ENCODE measurements at places on chromosomes 3 and 15. TPM values are rescaled to one million over a fixed set of nuclear protein-coding genes. Genes with fewer than 3 reads are reported as not detected.

DNA sequence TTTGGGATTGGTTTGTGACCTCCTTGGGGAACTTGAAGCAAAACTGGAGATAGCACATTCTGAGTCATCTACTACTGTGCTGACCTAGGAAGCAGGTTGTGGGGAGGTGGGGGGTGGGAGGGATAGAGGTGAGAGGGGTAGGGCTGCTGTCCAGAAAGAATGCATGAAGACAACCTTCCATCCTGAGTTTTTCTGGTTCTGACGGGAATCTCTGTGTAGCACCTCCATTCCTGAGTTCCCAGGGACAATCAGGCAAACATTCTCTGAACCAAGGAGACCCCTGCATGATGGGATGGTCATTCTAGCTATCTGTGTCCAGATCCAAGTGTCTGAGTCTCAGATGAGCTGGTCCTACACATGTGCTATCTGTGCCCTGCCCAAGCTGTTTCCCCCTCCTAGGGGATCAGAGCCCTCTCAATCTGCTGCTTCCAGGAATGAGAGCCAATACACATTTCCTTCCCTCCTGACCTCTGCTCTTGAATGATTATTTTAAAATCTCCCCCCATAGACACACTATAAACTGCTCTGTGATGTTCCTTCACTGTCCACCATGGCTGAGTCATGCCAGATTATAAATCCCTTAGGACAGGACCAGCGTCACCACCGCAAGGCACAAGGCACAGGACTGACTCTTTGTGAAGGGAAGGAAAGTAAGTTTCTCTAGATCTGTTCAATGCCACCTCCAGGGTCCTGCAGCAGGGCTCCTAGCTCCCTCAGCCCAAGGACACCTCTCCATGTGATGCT is 2.2 kb upstream of the CD276 start:
- no peaks in the 10 kb centered on the region for H3K27me3 ChIP-seq
- H3K27ac ChIP-seq, result no peak overlapping the region
- DNase-seq, result no peak
- H3K4me1 ChIP-seq, result peaks cover 30% of the 10 kb centered on the region
- peaks cover 5% of the 10 kb centered on the region for H3K36me3 ChIP-seq
- no peak overlapping the region for H3K4me3 ChIP-seq

DNA sequence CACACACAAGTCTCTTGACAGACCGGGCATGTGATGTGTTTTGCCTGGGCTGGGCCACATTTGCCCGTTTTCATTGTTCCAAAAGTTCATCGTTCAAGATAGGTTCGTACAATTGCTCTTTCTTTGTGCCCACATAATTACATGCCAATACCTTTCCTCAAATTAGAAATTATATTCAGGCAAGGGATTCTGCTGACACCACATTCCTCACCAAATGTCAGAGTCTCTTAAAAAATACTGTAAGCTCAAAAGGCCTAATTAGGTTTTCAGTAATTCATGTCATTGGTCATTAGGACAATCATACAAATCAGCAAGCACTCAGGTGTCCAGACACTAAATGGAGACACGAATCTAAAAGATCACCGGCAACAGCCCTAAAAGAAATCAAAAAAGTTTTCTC is 215.3 kb downstream of the ALCAM start:
- no peaks in the 10 kb centered on the region for H3K27me3 ChIP-seq
- no peak overlapping the region for H3K27ac ChIP-seq
- H3K4me3 ChIP-seq, result no peak overlapping the region

GRCh38 chr15:89825271-89825940 is 10.8 kb upstream of the ANPEP start:
- no peak overlapping the region for H3K27ac ChIP-seq
- no peaks in the 10 kb centered on the region for H3K36me3 ChIP-seq
- H3K4me3 ChIP-seq, result no peak overlapping the region
- no peak for DNase-seq
- no peaks in the 10 kb centered on the region for H3K27me3 ChIP-seq

Gene TLR9
- not detected for total RNA-seq

Gene POPDC2
- total RNA-seq, result not detected

DNA sequence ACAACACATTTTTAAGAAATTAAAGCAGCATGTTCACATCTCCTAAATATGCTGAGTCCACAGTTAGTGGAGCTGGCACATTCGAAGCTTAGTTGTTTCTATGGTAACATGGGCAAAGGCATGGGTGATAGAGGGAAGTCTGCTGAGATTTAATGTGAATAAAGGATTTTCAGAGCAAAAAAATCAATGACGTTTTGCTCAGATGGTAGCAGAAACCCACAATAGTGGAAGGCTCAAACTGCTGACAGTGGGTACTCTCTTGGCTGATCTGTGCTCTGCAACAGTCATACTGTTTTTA is 795.1 kb upstream of the ARPP21 start:
- no peak overlapping the region for H3K4me3 ChIP-seq
- no peak for DNase-seq
- no peaks in the 10 kb centered on the region for H3K27me3 ChIP-seq
- H3K36me3 ChIP-seq, result no peaks in the 10 kb centered on the region

DNA sequence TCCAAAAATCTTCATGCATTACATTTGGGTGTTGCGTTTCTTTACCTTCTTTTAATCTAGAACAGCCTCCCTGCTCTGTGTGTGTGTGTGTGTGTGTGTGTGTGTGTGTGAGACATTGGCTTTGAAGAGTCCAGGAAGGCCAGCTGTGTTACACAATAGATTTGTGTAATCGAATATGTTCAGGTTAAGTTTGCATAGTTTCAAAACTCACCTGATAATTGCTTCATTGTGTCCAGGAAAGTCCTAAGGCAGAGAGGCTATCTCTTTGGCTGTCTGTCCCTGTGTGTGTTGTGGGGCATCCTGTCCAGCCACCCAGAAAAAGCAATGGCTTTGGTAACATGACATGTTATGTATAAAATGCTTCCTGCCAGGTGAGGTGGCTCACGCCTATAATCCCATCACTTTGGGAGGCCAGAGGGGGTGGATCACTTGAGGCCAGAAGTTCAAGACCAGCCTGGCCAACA is 37.5 kb downstream of the ZNF710 start:
- no peak overlapping the region for H3K27ac ChIP-seq
- H3K36me3 ChIP-seq, result no peaks in the 10 kb centered on the region
- no peaks in the 10 kb centered on the region for H3K4me1 ChIP-seq
- no peak for DNase-seq
- no peak overlapping the region for H3K4me3 ChIP-seq

Measured in SJSA1 (cell line).